Stomach (tissue), 19 donors: ENCODE measurements at places on chromosomes 2 and 18. TPM values are rescaled to one million over a fixed set of nuclear protein-coding genes. Genes with fewer than 3 reads are reported as not detected.

DNA sequence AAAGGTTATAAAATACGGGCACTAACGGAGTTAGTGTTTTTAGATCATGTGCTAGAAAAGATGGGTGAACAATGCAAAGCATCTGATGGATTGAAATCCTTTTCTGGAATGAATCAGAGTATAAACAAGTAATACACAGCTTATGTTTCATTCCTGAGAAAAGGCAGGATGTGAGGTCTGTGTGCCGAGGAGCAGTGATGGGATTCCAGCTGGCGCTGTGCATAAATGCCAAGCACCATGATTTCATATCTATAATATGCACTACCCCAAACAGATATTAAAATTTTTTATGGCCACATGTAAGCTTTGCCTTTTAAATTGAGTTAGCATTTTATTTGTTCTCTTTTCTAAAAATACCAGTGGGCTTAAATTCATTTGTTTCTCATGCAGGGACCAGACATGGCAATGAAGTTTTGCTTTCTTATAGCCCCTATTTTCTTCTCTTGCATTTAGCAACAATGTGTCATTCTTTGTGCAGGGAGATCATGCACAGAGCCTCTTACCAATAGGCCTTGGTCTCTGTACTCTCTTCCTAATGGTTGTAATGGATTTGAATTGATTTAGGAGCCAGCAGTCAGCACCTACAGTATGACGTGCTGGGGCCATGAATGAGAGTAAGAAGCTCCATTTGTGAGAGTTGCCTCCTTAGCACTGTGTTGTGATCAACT is 323.9 kb downstream of the SLC8A1 start:
- no peak overlapping the region for H3K4me3 ChIP-seq
- no peaks in the 10 kb centered on the region for H3K4me1 ChIP-seq
- H3K27ac ChIP-seq, result no peak overlapping the region
- H3K36me3 ChIP-seq, result no peaks in the 10 kb centered on the region
- H3K27me3 ChIP-seq, result no peaks in the 10 kb centered on the region

DNA sequence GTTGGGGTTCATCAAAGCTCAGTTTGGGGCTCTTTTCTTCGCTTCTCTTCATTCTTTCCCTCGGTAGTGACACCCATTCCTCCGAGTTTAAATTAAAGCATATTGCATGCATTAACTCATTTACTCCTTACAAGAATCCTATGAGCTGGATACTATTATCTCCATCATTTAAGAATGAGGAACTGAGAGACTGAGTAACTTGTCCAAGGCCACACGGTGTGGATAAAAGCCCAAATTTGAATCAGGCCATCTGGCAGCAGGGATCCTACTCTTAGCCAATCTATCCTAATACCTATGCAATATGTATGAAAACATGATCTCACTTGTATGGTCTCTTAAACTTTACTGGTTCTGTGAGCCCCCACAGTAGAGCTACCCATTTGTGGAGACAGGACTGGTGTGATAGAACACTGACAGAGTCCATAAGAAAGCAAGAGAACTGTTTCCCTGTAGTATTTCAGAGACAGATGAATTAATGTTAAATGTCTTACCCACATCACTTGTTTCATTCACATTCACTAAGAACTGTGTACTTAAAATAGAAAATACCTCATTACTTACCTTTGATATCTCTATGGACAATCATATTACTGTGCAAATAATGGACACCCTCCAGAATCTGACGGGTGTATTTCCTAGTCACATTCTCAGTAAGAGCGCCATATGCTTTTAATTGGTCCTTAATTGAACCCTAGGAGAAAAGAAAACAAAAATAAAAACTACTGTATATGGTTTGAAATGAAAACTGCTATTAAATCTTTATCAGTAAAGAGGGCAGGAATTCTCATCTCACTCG is 20.4 kb upstream of the ERCC3 start:
- H3K27me3 ChIP-seq, result no peaks in the 10 kb centered on the region
- no peak overlapping the region for H3K27ac ChIP-seq
- DNase-seq, result no peak
- H3K36me3 ChIP-seq, result peaks cover 95% of the 10 kb centered on the region
- no peaks in the 10 kb centered on the region for H3K4me1 ChIP-seq

The LDLRAD4 gene
- 2.0 TPM for polyA plus RNA-seq

DNA sequence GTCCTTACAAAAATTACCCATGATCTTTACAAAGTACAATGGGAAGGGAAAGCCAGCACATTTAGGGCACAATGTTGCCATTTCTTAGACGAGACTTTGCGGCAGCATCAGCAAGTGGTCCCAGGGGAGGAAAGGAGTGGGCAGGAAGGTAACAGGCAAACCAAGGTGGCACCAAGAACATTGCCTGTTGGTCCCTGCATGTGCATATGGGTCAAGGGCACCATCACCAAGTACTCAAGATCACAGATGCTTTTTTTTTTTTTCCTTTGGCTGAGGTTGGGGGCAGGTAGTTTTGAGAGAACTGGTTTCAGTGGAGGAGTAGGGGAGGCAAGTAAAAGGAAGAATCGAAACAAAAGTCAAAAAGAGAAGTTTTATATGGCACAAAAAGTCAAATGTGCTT is 752 bp upstream of the CYTIP start:
- DNase-seq, result no peak
- H3K27ac ChIP-seq, result peak overlapping the region; percentile 36
- H3K27me3 ChIP-seq, result no peaks in the 10 kb centered on the region
- no peaks in the 10 kb centered on the region for H3K36me3 ChIP-seq

- DNase-seq, result no peak
- H3K27me3 ChIP-seq, result no peaks in the 10 kb centered on the region
- H3K4me3 ChIP-seq, result no peak overlapping the region
- H3K27ac ChIP-seq, result no peak overlapping the region
Observed at GRCh38 chr18:55488473-55488872, 99.5 kb downstream of the TCF4 start.

The SP100 gene
- 58.8 TPM for polyA plus RNA-seq

DNA sequence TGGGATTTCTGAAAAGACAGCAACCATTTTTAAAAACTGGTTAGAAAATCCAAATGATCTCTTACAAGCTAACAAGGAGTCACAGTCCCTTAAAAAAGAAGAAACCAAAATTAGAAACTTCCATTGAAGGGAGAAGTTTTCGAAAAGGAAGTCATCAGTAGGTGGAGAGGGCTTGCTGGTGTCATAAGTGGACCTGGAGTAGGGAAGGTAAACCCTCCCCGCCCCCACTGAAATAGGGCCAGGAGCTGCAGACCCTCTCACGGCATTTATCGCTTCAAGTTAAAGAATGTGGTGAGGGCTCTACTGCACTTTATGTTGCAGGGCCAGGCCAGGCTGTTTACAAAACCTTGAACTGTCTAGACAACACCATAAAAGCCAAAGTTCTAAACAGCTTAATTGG is 2.9 kb downstream of the HOXD11 start:
- H3K27me3 ChIP-seq, result peaks cover 99% of the 10 kb centered on the region
- no peak overlapping the region for H3K27ac ChIP-seq
- H3K36me3 ChIP-seq, result no peaks in the 10 kb centered on the region
- no peak overlapping the region for H3K4me3 ChIP-seq
- H3K4me1 ChIP-seq, result peaks cover 49% of the 10 kb centered on the region

DNA sequence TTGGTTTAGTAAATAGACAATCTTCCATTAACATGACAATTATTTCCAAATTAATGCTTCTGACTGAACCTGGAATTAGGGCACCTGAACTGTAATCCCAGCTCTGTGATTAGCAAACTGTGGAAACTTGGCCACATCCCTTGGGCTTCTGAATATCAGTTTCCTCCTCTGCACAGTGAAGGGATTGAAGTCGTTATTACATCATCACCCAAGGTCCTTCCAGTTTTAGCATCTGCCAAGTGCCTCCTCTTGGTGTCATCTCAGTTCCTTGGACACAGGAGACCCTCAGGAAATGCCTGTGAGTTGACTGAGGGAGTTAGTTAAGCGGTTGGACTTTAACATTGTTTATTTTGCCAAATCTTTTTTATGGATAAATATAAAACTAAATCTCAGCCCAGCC is 64.8 kb downstream of the MOGAT1 start:
- peak; percentile 39 for DNase-seq
- H3K4me1 ChIP-seq, result peaks cover 29% of the 10 kb centered on the region
- no peak overlapping the region for H3K27ac ChIP-seq
- no peaks in the 10 kb centered on the region for H3K36me3 ChIP-seq
- H3K4me3 ChIP-seq, result no peak overlapping the region
